ENCODE measurements at places on chromosomes 7 and 10.

- peak; percentile 11 for DNase-seq
Measured at GRCh38 chr7:45033261-45033930, 33.4 kb downstream of the CCM2 start.

DNA sequence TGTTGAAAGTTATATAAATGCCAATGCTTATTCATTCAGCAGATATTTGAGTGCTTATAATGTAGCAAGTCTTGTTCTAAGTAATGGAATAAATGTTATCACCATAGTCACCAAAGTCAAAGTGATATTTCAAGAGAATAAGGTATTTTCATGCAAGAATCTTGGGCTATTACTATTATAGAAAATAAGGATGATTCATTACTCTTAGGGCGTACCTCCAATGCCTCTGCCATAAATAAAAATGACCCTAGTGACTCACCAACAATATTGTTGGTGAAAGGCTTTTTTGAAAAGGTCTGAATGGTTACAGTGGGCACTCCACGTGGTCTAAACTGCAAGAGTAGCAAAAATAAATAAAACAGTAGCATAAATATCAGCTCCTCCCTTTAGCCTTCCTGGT lies 68.4 kb downstream of the RALA start:
- DNase-seq, result no peak

GRCh38 chr10:64574371-64574770 lies 1053.2 kb downstream of the REEP3 start:
- no peak for DNase-seq

DNA sequence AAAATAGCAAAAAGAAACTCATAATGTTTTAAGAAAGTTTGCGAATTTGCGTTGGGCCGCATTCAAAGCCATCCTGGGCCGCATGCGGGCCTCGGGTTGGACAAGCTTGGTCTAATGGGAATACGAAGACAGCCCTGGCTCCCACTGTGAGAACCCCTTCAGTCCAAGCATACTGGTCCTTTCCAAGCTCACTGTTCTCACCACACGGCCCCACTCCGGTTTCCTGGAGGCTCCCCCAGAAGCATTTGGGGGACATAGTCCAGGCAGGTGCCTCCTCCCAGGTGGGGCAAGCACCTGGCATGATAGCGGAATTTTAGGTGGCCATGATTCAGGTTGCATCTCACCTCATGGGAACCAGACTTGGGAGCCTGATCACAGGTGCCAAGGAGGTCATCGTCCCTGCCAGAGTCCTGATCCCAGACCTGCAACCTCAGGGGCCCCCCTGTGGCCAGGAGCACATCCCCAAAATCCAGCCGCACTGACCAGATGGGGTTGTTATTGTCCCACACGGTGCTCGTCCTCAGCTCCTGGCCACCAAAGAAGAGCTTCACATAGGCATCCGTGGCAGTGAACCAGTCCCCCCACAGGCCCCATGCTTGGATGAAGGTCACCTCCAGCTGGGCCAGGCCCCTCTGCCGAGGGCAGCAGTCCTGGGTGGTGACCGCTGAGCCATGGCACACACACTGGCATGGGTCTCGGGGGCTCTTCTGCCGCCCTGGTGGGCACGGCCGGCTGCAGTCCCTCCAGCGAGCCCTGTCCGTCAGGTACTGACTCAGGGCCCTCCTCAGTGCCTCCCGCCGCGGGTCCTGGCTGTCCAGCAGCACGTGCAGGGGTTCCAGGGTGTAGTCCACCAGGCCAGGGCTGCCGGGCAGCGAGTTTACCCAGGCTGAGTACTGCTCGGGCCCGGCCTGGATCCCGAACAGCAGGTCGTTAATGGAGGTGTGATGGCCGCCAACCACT lies 4.4 kb downstream of the PRF1 start:
- DNase-seq, result no peak

- no peak for DNase-seq
Measured at GRCh38 chr10:43082087-43082486, 5.2 kb downstream of the RET start.

GRCh38 chr7:43461349-43462024 lies 121.4 kb upstream of the STK17A start:
- DNase-seq, result no peak

GRCh38 chr7:155865830-155866525 lies 53.7 kb upstream of the SHH start:
- DNase-seq, result no peak

- DNase-seq, result no peak
Measured at GRCh38 chr10:81894616-81895015, 19.6 kb downstream of the NRG3 start.

DNA sequence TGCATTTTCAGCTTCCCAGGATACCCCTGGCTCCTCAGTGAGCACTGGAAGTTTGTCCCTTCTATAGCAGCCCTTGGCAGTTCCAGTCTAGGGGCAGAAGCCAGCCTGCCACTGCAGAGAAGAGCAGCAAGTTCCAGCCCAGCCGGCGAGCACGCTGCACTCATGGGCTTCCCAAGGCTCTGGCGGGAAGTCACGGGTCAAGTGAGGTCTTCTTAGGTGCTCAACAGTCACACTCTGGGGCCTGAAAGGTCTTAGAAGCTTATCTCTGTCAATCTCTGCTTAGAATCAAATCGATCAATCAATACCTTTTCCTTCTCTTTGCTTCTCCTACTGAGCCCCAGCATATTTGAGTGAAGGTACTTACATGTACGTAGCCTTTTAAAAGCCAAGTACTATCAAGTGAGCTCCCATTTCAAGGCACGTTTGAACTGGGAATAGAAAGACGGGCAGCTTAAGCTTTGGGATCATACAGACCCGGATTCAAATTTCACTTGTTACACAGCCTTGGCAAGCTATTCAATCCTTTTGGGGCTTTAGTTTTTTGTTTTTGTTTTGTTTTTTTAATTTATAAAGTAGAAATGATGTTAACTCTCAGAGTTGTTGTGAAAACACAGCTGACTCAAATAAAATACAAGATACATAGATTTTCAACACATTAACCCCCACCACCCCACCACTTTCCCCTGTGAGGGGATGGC lies 152.6 kb upstream of the KLF14 start:
- no peak for DNase-seq

DNA sequence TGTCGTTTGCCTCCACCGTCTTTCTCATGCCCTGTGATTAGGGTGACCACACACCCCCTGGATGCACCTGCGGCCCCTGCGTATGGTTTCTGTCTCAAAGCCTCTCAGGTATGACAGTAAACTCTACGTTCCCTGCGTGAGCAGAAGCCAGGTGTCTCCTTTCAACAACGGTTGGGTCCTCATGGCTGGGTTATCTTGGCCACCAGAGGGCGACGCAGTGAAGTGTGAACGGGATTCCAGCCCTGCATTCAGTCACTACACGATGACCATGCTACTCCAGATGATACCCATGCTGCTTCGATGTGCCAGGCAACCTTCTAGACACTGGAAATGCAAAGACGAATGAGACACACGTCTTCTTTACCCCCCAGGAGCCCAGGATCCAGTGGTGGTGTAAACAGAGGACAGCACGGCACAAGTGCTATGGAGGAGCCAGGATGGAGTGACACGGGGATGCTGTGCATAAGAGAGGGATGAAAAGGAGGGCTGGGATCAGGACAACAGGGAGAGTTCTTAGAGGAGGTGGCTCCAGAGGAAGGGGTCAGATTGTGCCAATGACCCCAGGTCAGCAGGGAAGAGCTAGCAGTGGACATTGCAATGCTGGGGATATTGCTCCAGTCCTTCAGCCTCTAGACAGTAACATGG lies 228.1 kb upstream of the PFKP start:
- DNase-seq, result no peak

All from activated gamma-delta T cell treated with Interleukin-2 at 50 U/mL for 16 hours (primary cell).